ENCODE measurements at places on chromosomes 4 and X.

DNA sequence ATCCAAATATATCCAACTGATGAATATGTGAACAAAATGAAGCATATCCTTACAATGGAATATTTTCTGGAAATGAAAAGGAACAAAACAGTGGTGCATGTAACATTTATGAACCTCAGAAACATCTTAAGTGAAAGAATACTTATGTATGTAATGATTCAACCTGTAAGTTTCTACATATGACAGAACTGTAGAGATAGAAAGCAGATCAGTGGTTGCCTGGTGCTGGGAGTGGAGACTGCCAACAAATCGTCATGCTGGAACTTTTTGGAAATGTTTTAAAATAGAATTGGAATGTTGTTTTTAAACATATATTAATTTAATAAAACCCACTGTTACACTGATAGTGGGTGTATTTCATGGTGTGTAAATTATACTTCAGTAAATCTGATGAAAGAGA lies 667.5 kb downstream of the RAPGEF2 start:
- H3K4me1 ChIP-seq: no peaks in the 10 kb centered on the region
- H3K36me3 ChIP-seq: no peaks in the 10 kb centered on the region
- no peak overlapping the region for H3K4me3 ChIP-seq

GRCh38 chr4:114025176-114025777 lies 45.8 kb upstream of the ARSJ start:
- no peak for DNase-seq
- no peaks in the 10 kb centered on the region for H3K27me3 ChIP-seq
- H3K4me3 ChIP-seq: no peak overlapping the region
- no peaks in the 10 kb centered on the region for H3K36me3 ChIP-seq
- no peak overlapping the region for H3K27ac ChIP-seq

DNA sequence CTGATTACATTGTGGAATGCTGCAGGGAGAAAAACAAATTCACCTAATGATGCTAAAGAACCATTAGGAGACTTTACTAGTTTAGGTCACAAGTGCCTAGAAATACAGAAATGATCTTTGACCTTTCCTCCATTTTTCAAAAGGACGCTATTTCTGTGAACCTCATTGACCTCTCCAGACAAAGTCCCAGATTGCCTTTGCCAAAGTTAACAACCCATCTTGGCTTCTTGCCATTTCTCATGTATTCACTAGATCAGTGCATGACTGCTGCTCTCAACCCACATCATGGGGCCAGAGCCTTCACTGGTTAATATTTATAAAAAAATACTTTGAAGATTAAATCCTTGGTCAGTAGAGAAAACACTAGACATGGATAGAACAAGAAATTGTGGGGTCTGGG lies 19.9 kb upstream of the AR start:
- no peak overlapping the region for H3K4me3 ChIP-seq
- H3K27me3 ChIP-seq: no peaks in the 10 kb centered on the region
- DNase-seq: no peak
- no peak overlapping the region for H3K27ac ChIP-seq
- H3K4me1 ChIP-seq: no peaks in the 10 kb centered on the region

DNA sequence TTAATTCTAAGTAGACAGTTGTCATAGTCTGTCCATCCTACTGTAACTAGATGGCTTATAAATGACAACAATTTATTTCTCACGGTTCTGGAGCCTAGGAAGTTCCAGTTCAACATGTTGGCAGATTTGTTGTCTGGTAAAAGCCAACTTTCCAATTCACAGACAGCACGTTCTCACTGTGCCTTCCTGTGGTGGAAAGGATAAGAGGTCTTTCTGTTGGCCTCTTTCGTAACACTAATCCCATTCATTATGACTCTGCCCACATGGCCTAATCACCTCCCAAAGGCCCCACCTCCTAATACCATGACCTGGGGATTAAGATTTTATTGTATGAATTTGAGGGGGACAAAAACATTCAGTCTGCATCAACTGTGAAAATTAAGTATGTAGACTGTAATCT lies 83.2 kb downstream of the GALNTL6 start:
- no peak overlapping the region for H3K4me3 ChIP-seq
- no peaks in the 10 kb centered on the region for H3K27me3 ChIP-seq
- no peaks in the 10 kb centered on the region for H3K4me1 ChIP-seq

- H3K27me3 ChIP-seq: no peaks in the 10 kb centered on the region
- H3K36me3 ChIP-seq: no peaks in the 10 kb centered on the region
- H3K4me1 ChIP-seq: no peaks in the 10 kb centered on the region
- H3K4me3 ChIP-seq: no peak overlapping the region
Observed at GRCh38 chr4:53963781-53964180, 100.6 kb downstream of the CHIC2 start.

DNA sequence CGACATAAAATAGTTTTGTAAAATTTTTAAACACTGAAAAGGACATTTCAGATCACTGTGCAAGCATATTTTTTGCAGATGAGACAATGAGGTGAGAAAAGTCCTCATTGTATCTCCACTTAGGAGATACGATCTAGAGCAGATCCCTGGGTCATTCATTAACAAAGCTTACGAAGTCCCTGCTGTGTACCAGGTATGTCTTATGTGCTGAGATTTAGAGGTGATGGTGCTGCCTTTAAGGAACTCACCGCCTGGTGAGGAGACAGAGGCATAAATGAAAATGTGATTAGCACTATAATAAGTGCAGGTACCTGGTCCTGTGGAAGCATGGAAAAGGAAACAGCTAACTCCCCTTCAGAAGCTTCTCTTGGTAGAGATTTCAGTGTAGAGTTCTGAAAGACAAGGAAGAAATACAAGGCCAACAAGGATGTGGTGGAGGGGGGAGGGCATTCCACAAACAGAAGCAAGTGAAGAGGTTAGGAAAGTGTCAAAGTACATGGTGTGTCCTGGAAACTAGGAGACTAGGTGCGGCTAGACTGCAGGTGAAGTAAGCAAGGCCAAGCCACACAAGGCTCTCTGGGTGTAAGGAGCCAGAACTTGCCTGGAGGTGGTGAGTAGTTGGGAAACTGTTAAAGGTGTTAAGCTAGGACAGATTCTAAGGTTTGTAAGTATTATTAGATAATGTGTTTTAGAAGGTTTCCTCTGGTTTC lies 1.5 kb upstream of the NDNF start:
- H3K4me3 ChIP-seq: no peak overlapping the region
- H3K27ac ChIP-seq: no peak overlapping the region
- H3K4me1 ChIP-seq: peaks cover 10% of the 10 kb centered on the region
- peaks cover 74% of the 10 kb centered on the region for H3K27me3 ChIP-seq

GRCh38 chr4:157572951-157573350 lies 352.4 kb downstream of the GRIA2 start:
- no peak overlapping the region for H3K4me3 ChIP-seq
- no peak overlapping the region for H3K27ac ChIP-seq
- no peaks in the 10 kb centered on the region for H3K4me1 ChIP-seq
- no peak for DNase-seq
- no peaks in the 10 kb centered on the region for H3K27me3 ChIP-seq

DNA sequence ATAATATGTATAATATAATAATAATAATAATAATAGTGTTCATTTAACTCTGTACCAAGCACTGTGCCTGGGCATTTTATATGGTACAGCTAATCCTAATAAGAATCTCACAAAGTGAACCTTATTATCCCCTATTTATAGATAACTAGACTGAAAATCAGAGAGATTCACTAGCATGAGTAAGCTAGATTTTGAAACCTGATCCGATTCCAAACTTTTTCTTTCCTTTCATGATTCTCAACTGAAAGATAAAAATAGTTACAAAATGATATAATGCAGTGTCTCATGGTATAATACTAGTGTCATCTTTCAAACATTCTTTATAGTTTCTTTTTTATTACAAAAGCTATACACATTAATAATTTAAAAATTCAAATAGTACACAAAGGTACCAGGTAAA lies 55.9 kb upstream of the RNF128 start:
- no peak overlapping the region for H3K27ac ChIP-seq
- H3K36me3 ChIP-seq: no peaks in the 10 kb centered on the region
- no peak for DNase-seq
- no peak overlapping the region for H3K4me3 ChIP-seq
- no peaks in the 10 kb centered on the region for H3K27me3 ChIP-seq
- H3K4me1 ChIP-seq: no peaks in the 10 kb centered on the region

- no peak overlapping the region for H3K4me3 ChIP-seq
- H3K27me3 ChIP-seq: no peaks in the 10 kb centered on the region
- H3K4me1 ChIP-seq: no peaks in the 10 kb centered on the region
Observed at GRCh38 chrX:54223581-54223980, 40.5 kb upstream of the FAM120C start.

DNA sequence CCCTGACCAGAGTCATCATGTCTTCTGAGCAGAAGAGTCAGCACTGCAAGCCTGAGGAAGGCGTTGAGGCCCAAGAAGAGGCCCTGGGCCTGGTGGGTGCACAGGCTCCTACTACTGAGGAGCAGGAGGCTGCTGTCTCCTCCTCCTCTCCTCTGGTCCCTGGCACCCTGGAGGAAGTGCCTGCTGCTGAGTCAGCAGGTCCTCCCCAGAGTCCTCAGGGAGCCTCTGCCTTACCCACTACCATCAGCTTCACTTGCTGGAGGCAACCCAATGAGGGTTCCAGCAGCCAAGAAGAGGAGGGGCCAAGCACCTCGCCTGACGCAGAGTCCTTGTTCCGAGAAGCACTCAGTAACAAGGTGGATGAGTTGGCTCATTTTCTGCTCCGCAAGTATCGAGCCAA lies 11.0 kb downstream of the MAGEA4 start:
- no peak overlapping the region for H3K4me3 ChIP-seq
- H3K27ac ChIP-seq: no peak overlapping the region
- no peaks in the 10 kb centered on the region for H3K4me1 ChIP-seq

DNA sequence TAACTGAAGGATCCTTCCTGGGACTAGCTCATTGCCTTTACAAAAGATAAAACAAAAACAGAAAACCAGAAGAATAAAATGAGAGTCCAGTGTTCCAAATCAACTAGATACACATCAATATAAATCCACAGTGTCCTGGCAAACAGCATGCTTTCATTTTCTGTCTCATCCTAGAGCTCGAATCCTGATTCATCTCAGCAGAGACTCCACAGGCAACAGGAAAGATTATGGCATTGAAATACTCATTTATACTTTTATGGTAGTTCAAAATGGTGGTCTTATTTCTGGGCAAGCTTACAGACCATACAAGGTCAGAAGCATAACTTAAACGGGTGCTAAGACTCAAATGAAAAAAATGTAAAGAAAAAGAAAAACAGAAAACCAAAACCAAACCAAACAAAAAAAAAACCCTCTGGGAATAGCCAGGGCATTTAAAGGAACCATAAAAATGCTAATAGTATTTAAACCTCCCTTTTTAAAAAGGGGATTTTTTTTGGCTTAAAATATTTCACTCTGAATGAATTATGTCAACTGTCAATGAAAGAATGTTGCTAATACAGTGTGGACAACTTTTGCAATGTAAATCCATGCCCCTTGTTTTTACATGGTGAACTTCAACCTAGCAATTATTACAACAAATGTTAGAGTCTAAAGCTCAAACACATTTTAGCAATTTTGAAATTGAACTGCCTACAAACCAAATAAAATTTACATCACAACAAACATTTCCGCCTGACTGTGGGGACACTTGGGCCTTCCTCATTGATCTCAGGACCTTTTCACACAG lies 57.9 kb downstream of the GPR101 start:
- no peak for DNase-seq
- H3K27ac ChIP-seq: no peak overlapping the region
- no peaks in the 10 kb centered on the region for H3K4me1 ChIP-seq
- no peak overlapping the region for H3K4me3 ChIP-seq
- no peaks in the 10 kb centered on the region for H3K27me3 ChIP-seq
